ENCODE measurements at places on chromosomes 7 and 10. TPM values are rescaled to one million over a fixed set of nuclear protein-coding genes. Genes with fewer than 3 reads are reported as not detected.

GRCh38 chr7:123811056-123811455 lies 33.9 kb upstream of the HYAL4 start:
- no peak overlapping the region for H3K27ac ChIP-seq
- DNase-seq = no peak
- H3K4me3 ChIP-seq = no peak overlapping the region
- H3K36me3 ChIP-seq = no peaks in the 10 kb centered on the region

Gene ENKUR
- not detected for total RNA-seq

Gene CNPY1
- not detected for total RNA-seq

DNA sequence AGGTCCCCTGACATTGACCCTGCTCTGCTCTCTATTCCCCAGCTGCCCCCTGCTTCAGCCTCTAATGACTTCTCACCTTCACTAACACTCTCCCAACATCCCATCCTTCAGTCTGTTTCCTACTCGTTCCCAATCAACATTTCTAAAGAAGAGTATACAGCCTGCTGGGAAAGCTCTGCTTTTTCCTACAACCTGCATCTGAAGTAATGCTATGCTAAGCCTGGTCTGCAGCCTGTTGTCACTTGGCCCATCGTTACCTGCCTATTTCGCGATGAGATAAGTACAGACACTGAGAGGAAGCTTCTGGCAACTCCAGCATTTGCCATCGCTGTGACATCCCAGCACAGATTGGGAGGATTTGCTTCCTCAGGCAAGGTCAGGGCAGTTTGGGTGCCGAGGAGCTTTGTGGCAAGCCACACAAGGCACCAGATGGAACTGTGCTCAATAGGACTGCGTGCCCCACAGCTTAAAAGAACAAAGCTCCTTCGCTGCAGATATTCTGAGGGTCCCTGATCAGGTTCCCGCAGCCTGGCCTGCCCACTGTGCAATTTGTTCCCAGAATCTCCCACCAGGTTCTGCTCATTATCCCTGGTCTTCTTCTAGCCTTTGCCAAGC lies 51.4 kb downstream of the PKD1L1 start:
- DNase-seq = peak; percentile 78
- no peak overlapping the region for H3K27ac ChIP-seq
- H3K4me3 ChIP-seq = no peak overlapping the region
- H3K27me3 ChIP-seq = peaks cover 5% of the 10 kb centered on the region
- no peaks in the 10 kb centered on the region for H3K4me1 ChIP-seq
- no peaks in the 10 kb centered on the region for H3K36me3 ChIP-seq

GRCh38 chr7:106134241-106134640 lies 22.1 kb upstream of the SYPL1 start:
- H3K27me3 ChIP-seq = no peaks in the 10 kb centered on the region
- H3K36me3 ChIP-seq = no peaks in the 10 kb centered on the region
- no peak overlapping the region for H3K27ac ChIP-seq

DNA sequence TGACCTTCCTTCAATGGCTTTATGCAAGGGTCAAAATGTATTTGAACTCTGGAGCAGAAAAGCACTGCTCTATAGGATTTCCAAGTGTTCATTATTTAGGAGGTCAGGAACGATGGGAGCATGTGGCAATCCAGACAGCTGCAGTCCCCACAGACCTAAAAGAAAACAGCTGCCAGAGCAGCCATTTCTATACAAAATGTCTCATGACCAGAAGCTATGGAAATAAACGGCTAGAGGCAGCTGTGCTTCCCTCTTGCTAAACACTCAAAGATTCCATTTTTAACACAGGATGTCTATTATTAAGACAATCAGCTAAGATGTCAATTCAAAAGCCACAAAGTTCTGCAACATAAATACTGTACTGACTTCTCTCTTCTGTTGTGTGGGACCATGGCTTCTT lies 879.1 kb upstream of the C7orf33 start:
- no peaks in the 10 kb centered on the region for H3K4me1 ChIP-seq
- no peak overlapping the region for H3K27ac ChIP-seq
- H3K27me3 ChIP-seq = no peaks in the 10 kb centered on the region
- no peak overlapping the region for H3K4me3 ChIP-seq

Gene MYL10
- total RNA-seq = not detected

DNA sequence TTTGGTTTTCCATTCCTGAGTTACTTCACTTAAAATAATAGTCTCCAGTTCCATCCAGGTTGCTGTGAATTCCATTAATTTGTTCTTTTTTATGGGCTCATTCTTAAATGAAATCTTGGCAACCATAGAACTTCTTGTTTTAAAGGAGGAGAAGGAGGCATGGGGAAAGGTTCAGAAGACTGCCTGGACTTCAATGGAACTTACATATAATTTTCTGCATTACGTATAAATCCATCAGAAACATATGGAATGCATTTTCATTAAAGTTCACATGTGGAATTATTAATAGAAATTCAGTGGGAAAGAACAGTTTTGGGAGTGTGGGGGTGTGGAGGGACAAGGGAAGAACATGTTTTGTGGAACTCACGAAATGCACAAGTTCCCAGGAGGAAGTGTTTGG lies 176.6 kb upstream of the PRKCQ start:
- no peak overlapping the region for H3K27ac ChIP-seq
- DNase-seq = no peak
- H3K36me3 ChIP-seq = no peaks in the 10 kb centered on the region
- no peak overlapping the region for H3K4me3 ChIP-seq

DNA sequence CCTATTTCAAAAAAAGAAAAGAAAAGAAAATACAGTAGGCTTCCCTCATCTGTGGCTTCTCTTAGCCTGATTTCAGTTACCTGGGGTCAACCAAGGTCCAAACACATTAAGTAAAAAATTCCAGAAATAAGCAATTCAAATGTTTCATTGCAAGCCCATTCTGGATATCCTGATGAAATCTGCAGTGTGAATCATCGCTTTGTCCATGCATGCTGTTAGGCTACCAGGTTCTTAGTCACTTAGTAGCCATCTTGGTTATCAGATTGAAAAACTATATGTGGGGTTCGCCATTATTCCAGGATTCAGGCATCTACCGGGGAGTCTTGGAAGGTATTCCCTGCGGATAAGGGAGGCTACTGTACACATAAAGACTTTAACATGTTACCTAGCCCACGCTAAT lies 991 bp upstream of the FAM204A start:
- H3K36me3 ChIP-seq = no peaks in the 10 kb centered on the region
- H3K4me3 ChIP-seq = peak overlapping the region; percentile 57
- no peak overlapping the region for H3K27ac ChIP-seq

GRCh38 chr10:26502986-26503385 lies 64.8 kb downstream of the APBB1IP start:
- DNase-seq = no peak
- no peak overlapping the region for H3K27ac ChIP-seq
- no peak overlapping the region for H3K4me3 ChIP-seq
- H3K4me1 ChIP-seq = no peaks in the 10 kb centered on the region
- H3K27me3 ChIP-seq = no peaks in the 10 kb centered on the region

- DNase-seq = no peak
- peak overlapping the region; percentile 82 for H3K27ac ChIP-seq
- H3K36me3 ChIP-seq = no peaks in the 10 kb centered on the region
- H3K27me3 ChIP-seq = no peaks in the 10 kb centered on the region
- peaks cover 35% of the 10 kb centered on the region for H3K4me1 ChIP-seq
These were observed 12.4 kb upstream of the CAMK2G start for GRCh38 chr10:73886661-73887293.

DNA sequence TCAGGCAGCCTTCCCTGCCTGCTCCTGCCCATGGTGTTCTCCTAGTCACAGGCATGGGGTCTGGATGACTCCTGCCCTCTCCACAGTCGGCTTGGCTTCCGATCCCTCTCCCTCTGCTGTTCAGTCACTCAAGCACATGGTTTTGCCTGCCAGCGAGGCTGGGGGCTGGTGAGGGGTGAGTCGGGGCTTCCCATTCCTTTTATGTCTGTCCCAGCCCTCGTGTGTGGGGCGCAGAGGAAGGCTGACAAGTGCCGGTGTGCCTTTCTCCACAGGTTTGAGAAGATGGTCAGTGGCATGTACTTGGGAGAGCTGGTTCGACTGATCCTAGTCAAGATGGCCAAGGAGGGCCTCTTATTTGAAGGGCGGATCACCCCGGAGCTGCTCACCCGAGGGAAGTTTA lies 40.1 kb downstream of the TACR2 start:
- H3K27ac ChIP-seq = peak overlapping the region; percentile 84
- peaks cover 57% of the 10 kb centered on the region for H3K4me1 ChIP-seq
- no peak for DNase-seq
- no peak overlapping the region for H3K4me3 ChIP-seq
- no peaks in the 10 kb centered on the region for H3K27me3 ChIP-seq

DNA sequence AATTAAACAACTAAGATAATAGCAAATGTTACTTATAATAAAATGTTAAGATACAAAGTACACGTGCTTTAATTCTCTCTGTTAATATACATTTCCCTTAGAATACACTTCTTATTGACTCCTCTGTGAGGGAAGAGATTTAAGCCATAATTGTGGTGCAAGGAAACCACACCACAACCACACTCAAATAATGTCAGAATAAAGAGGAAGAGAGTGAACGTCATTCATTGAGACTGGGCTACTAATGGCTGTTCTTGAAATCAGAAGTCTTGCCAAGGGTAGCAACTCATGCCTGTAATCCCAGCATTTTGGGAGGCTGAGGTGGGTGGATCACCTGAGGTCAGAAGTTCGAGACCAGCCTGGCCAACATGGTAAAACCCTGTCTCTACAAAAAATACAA lies 10.0 kb downstream of the FAM171A1 start:
- no peaks in the 10 kb centered on the region for H3K27me3 ChIP-seq
- H3K27ac ChIP-seq = no peak overlapping the region
- no peak overlapping the region for H3K4me3 ChIP-seq
- no peaks in the 10 kb centered on the region for H3K36me3 ChIP-seq
- no peaks in the 10 kb centered on the region for H3K4me1 ChIP-seq

DNA sequence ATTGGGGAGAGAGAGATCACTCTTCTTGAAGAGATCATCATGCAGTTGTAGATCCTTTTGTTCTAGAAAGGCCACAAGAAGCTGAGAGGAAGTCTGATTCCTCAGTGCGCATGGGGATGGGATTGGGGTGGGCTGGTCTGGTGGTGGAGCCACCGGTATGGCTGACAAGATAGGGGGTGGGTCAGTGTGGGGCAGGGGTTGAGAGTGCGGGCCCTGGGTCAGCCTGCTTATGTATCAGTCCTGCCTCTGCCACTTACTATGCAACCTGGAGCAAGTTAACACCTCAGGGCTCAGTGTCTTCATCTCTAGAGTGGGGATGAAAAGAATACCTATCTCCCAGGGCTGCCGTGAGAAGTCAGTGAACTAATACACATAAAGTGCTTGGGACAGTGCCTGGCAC lies 8.0 kb downstream of the SMARCD3 start:
- H3K4me3 ChIP-seq = no peak overlapping the region
- H3K27ac ChIP-seq = no peak overlapping the region

Gene NCF1
- total RNA-seq = 3.6 TPM

Gene DOCK4
- 25.3 TPM for total RNA-seq

DNA sequence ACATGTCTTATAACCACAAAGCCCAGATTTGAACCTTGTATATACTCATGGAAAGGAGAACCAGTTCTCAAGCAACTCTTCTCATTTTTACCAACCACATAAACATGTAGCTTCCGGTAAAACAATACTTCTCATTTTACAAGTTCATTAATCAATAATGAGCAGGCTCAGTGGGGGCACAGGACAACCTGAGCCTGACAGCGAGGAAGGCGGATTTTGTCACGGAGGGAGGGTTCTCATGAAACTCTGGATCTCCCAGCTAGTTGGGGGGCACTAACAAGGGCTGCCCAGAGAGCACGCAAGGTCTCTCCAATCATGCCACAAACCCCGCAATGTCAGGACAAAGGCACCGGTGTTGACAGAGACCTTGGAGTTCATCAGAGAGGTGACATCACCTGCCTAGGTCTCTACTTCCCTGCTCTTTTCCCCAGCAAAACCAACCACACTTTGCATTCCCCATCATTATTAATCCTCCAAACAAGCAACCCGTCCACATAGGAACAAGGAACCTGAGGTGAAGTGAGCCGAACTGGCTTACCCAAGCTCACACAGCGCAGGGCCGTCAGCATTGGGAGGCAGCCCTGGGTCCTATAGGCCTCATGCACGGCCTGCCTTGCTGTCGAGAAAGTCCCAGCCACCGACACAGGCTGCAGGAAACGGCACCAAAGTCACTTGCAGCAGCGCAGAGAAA lies 192.1 kb upstream of the KLF14 start:
- H3K36me3 ChIP-seq = no peaks in the 10 kb centered on the region

Gene CFAP43
- total RNA-seq = 0.33 TPM

Gene ELMO1
- total RNA-seq = 31.1 TPM

Gene EPDR1
- total RNA-seq = 26.2 TPM

DNA sequence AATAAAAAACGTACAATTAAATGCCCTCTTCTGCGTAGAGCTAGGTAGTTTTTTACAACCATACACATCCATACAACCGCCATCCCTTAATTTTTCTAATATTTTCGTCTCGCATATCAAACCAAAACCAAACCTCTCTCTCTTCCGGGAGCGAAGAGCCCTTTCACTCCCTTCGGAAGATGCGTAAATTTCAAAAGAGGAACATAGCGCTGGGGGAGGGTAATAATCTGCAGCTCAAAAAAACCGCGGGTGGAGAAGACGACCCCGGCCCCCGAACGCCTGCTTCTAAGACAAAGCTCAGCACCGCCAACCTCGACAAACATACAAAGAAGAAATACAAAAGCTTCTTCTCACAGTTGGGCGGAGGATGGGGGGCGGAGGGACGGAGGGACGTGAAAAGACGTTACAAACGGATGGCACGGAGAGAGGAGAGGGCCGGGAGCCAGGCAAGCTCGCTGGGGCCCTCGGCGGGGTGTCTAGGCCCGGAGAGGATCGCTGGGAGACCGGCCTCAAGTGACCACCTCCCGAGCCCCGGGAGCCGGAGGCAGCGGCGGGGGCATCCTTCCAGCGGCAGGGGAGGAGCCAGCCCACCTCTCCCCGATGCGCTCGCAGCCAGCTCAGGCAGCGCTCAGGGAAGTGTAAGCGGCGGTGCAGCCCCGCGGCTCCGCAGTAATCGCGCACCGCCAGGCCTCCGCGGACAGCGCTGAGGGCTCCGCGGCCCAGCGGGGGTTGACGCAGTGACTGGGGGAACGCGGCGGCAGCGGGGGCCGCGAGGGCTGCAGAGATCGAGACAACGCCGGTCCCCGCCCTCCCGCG lies 851 bp downstream of the MKRN1 start:
- H3K4me3 ChIP-seq = peak overlapping the region; percentile 99
- DNase-seq = peak; percentile 92
- H3K4me1 ChIP-seq = peaks cover 21% of the 10 kb centered on the region
- no peaks in the 10 kb centered on the region for H3K27me3 ChIP-seq
- peak overlapping the region; percentile 93 for H3K27ac ChIP-seq
- no peaks in the 10 kb centered on the region for H3K36me3 ChIP-seq

GRCh38 chr10:35614312-35614711 lies 9.2 kb downstream of the GJD4 start:
- H3K27me3 ChIP-seq = no peaks in the 10 kb centered on the region
- H3K27ac ChIP-seq = no peak overlapping the region
- H3K4me3 ChIP-seq = no peak overlapping the region
- H3K36me3 ChIP-seq = no peaks in the 10 kb centered on the region
- H3K4me1 ChIP-seq = no peaks in the 10 kb centered on the region

Gene RARRES2
- 143 TPM for total RNA-seq

- DNase-seq = no peak
- no peak overlapping the region for H3K27ac ChIP-seq
- H3K4me3 ChIP-seq = no peak overlapping the region
- H3K36me3 ChIP-seq = no peaks in the 10 kb centered on the region
- H3K27me3 ChIP-seq = no peaks in the 10 kb centered on the region
- no peaks in the 10 kb centered on the region for H3K4me1 ChIP-seq
These were observed 424.0 kb downstream of the EXOC4 start for GRCh38 chr7:133676805-133677370.

- H3K36me3 ChIP-seq = no peaks in the 10 kb centered on the region
- H3K4me1 ChIP-seq = peaks cover 45% of the 10 kb centered on the region
- peak overlapping the region; percentile 95 for H3K27ac ChIP-seq
- H3K27me3 ChIP-seq = no peaks in the 10 kb centered on the region
These were observed 144.4 kb downstream of the ARID5B start for GRCh38 chr10:62045765-62046521.

GRCh38 chr10:14233566-14233965 lies 97.2 kb downstream of the FRMD4A start:
- H3K4me1 ChIP-seq = no peaks in the 10 kb centered on the region
- no peaks in the 10 kb centered on the region for H3K27me3 ChIP-seq
- no peak overlapping the region for H3K27ac ChIP-seq
- peak; percentile 42 for DNase-seq
